ENCODE measurements at places on chromosomes 16 and 17.
A peak's percentile ranks its signal among the peaks of the same experiment; 100 is the strongest.

DNA sequence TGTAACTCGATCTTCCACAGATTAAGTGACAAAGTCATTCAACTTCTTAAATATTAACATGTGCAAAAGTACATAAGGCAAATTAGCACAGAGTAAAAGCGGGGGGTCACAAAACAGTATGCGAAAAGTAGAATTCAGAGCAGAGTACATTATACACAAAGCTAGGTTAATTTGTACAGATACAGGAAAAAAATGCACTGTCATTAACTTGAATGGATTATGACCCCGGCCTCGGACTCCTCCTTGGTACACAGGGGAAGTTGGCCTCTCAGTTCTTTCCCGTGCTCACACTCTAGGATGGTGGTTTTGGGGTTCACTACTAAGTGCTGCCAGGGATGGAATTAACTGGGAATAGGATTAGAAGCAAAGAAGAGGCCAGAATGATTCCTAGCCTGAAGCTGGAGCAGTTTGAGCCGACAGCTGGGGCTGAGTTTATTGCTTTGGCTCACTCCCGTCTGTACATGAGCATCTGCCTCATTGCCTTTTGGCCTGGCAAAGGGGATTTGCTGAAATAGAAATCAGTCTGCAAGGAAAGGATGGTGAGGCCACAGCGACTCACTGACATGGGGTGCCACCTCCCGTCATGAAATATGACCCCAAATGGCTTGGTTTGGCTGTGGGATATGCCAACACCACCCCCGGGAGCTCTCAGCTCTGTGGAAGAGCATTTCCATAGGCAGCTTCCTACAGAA, 23.6 kb downstream of the NTN1 start:
- H3K27me3 ChIP-seq = no peaks in the 10 kb centered on the region
- H3K36me3 ChIP-seq = 0 out of 2 replicates have a peak, but pooled peaks cover 3% of the 10 kb centered on the region
- no peak for DNase-seq
- no peak overlapping the region for H3K27ac ChIP-seq
- H3K4me3 ChIP-seq = no peak overlapping the region

DNA sequence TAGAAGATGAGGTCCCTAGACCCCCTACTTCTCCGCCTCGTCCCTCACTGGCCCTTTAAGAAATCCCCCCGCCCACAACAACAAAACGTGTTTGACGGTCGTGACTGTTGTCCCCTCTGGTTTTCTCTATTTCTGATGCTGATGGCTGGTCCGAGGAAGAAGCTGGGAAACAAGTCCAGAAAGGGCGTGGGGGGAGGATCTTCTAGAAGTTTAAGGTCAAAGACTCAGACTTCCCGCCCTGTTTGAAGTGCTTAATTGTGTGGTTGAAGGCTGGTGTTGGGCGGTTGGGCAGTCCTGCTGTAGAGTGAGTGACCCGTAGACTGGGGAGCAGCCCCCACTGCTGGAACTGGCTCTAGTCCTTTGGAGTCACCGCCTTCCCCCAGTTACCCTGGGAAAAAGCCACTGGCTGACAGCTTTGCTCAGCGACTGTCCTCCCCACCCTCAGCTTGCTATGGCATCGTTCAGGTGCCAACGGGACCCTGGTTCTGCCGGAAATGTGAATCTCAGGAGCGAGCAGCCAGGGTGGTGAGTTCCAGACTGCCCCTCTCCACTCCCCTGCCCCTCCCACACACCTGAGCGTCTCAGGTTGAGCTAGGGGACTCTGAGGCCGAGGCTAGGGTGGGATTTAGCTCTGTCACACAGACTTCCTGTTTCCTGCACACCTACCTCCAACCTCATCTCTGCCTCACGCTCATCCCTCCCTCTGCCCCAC, 1.6 kb downstream of the MLLT6 start:
- no peak overlapping the region for H3K27ac ChIP-seq
- peaks cover 32% of the 10 kb centered on the region for H3K4me1 ChIP-seq
- peak overlapping the region; percentile 84 for H3K4me3 ChIP-seq

GRCh38 chr17:48732688-48733629, 4.4 kb upstream of the HOXB13 start:
- H3K27me3 ChIP-seq = peaks cover 93% of the 10 kb centered on the region
- no peak overlapping the region for H3K27ac ChIP-seq
- H3K4me3 ChIP-seq = no peak overlapping the region
- H3K36me3 ChIP-seq = no peaks in the 10 kb centered on the region
- peaks cover 9% of the 10 kb centered on the region for H3K4me1 ChIP-seq

DNA sequence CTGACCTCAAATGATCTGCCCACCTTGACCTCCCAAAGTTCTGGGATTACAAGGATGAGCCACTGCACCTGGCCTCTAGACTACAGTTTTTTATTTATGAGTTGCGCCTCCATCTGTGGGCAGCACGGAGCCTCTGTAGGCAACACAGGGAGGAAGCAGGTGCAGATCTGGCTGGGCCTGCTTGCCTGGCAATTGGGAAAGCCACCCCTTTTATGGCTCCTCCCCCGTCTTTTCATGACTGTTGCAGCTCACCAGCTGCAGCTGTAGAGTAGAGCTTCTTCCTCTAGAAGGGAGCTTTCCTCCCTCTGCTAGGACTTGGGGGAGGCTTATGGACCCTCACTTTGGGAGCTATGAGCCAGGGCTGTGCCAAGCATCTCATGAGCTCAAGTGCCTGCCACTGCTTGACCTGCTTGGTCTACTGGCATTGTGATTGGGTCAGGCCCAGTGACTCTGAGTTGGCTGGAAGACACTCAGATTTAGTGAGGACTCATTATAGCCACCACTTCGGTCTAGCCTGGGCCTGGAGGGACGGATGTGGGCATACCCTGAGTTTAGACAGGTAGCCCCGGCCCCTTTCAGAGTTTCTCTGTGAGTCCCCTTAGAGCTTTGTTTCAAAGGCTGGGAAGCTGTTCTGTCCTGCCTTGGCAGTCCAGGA, 6.9 kb upstream of the SLC7A6 start:
- peak overlapping the region; percentile 56 for H3K27ac ChIP-seq
- peaks cover 58% of the 10 kb centered on the region for H3K36me3 ChIP-seq
- peaks cover 16% of the 10 kb centered on the region for H3K4me1 ChIP-seq
- no peaks in the 10 kb centered on the region for H3K27me3 ChIP-seq

DNA sequence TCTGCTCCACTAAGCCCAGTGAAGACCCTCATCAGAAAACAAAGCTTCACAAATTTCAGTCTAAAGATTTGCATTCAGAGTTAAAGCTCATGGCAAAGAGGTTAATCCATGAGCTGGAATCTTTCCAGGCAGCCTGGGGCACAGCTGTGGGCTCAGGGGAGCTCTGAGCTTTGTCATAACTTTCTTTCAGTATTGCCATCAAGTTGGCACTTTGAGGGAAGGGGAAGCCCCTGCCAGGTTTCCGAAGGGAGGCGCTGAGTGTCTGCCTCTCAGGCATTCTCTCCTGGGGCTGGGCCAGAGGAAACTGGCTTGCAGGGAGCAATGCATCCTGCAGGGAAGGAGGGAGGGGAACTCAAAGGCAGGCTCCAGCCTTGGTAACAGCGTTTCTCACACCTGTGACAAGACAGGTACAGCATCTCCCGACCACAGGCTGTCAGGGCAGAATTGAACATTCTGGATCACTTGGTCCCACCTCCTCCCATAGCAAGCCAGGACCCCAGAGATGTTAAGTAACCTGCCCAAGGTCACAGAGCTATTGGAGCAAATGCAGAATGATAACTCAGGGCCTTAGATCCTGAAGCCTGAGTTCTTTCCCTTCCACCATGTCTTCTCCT, 3.9 kb downstream of the LPO start:
- no peak for DNase-seq
- peaks cover 89% of the 10 kb centered on the region for H3K27me3 ChIP-seq
- H3K4me1 ChIP-seq = no peaks in the 10 kb centered on the region
- no peak overlapping the region for H3K4me3 ChIP-seq

DNA sequence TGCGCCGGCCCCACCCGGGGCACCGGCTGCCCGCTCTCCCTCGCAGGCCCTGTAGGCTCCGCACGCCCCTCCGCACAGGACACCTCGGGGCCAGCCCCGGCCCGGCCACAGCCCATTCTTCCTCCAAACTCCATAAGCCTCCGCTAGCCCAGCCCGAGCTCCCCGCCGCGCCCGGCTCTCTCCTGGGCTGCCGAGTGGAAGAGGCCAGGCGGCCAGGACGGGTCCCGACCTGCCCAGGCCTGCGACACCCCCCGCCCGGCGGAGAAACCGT, 397 bp downstream of the NCOR1 start:
- peak overlapping the region; percentile 94 for H3K4me3 ChIP-seq
- H3K27me3 ChIP-seq = no peaks in the 10 kb centered on the region
- H3K36me3 ChIP-seq = peaks cover 6% of the 10 kb centered on the region
- H3K27ac ChIP-seq = peak overlapping the region; percentile 93
- no peak for DNase-seq

GRCh38 chr16:12095275-12096156, 119.0 kb downstream of the SNX29 start:
- H3K36me3 ChIP-seq = no peaks in the 10 kb centered on the region
- no peaks in the 10 kb centered on the region for H3K27me3 ChIP-seq
- H3K4me1 ChIP-seq = peaks cover 45% of the 10 kb centered on the region
- peak; percentile 59 for DNase-seq
- H3K27ac ChIP-seq = no peak overlapping the region

GRCh38 chr17:37672548-37673078, 29.4 kb upstream of the DDX52 start:
- no peaks in the 10 kb centered on the region for H3K36me3 ChIP-seq
- no peaks in the 10 kb centered on the region for H3K27me3 ChIP-seq
- peaks cover 65% of the 10 kb centered on the region for H3K4me1 ChIP-seq
- DNase-seq = no peak
- H3K4me3 ChIP-seq = no peak overlapping the region
